ENCODE measurements at places on chromosomes 4 and X.

DNA sequence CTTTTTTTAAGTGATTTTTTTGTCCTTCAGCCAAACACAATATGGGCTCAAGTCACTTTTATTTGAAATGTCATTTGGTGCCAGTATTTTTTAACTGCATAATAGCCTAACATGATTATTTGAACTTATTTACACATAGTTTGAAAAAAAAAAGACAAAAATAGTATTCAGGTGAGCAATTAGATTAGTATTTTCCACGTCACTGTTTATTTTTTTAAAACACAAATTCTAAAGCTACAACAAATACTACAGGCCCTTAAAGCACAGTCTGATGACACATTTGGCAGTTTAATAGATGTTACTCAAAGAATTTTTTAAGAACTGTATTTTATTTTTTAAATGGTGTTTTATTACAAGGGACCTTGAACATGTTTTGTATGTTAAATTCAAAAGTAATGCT is 62.1 kb downstream of the EDNRA start:
- DNase-seq, result no peak

GRCh38 chr4:114874321-114874720 is 239.1 kb downstream of the NDST4 start:
- no peak for DNase-seq

- no peak for DNase-seq
These were observed 224.6 kb downstream of the SOWAHB start for GRCh38 chr4:76673362-76673761.

DNA sequence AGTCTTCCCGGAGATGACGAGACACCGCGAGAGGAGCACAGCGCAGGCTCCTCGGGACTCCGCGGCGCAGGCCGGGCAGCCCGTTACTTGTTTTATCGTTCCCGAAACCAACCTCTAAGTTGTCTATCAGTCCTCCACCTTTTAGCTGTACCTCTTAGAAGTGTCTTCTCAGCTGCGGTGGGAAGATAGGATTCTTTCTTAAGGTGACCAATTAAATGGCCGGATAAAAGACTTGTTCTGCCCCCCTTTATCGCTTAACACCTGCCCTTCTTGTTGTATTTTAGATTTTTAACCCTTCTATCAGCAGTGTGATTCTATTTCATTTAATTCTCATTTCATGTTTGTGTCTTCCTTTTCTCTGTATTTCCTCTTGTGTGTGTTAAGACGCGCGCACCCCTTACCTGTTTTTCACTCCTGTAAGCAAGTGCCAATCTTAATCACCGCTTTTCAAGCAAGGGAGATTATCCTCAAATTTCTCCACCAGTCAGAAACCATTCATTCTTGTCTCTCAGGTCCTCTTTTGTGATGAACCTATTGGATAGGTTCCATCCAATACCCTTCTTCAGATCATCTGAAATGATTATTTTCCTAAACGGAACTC is at the start of gene SLC9B2:
Gene SLC9B2, minus strand, starts transcription at position 15 of the 601 bp plus-strand sequence. CDS start 9,211 bp downstream, outside the sequence.
- peak; percentile 60 for DNase-seq

DNA sequence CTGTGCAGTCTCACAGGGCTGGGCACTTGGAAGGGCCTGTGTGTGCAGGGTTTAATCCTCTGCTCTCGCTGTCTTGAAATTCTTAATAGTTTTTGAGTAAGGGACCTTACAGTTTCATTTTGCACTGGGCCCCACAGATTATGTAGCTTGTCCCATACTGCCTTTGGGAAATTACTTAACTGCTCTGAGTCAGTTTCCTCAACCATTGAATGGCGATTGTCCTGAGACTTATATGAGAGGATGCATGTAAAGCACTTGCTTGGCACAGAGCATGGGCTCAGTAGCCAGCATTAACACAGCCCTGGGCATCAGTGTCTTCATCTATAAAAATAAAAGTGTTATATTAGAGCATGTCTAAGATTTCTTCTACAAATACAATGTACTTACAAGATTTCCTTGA is 55.8 kb downstream of the CLCN5 start:
- DNase-seq, result no peak

DNA sequence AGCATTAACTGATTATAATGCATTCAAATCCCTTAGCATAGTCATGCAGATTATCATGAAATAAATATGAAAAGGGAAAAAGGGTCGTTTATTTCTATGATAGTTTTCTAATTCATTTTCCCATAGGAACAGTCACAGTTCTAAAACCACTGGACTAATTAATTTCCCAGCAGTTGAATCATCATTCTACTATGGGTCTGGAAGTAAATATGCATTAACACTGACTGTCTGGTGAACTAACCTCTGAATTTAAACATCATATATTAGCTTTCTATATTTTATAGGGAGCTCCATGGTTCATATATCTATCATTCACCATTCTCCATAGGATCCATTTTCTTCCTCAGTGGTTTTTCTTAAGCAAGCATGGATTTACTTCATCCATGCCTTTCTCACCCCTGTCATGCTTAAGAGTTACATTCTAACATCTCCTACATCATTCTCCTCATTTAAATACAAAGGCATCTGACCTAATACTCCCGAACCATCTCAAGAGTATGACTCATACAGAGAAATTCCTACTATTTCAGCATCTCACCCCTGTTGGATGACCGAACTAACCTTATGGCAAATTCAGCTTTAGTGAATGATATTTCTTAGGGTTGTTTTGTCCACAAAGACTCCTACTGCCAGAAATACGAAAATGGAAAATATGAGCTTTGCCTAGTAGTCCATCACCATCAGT is 198.7 kb upstream of the ADAMTS3 start:
- DNase-seq, result no peak

DNA sequence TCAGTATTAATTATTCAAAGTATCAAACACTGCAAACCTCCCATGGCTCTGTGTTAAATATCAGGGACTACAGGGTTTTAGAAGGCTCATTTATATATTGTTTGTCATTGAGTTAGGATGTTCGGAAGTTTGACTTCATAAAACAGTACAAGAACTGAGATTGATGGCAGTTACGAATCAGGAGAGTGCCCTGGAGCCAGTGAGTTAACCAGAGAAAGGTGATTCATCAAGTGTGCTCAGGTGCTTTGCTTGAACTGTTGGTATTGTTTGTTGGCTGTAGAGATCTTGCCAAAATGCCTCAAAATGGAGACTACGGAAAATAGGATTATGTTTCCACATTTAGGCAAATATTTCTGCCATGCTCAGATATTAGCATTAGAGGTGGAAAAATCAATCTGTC is 7.5 kb upstream of the GPR101 start:
- no peak for DNase-seq

GRCh38 chr4:47704693-47705325 is 133.1 kb downstream of the CORIN start:
- DNase-seq, result peak; percentile 46

GRCh38 chr4:48906206-48907173 is at the start of gene OCIAD2:
TSS of gene OCIAD2 (minus strand) at chr4:48906774. CDS start at chr4:48904549, 2,225 bp downstream.
- DNase-seq, result no peak

DNA sequence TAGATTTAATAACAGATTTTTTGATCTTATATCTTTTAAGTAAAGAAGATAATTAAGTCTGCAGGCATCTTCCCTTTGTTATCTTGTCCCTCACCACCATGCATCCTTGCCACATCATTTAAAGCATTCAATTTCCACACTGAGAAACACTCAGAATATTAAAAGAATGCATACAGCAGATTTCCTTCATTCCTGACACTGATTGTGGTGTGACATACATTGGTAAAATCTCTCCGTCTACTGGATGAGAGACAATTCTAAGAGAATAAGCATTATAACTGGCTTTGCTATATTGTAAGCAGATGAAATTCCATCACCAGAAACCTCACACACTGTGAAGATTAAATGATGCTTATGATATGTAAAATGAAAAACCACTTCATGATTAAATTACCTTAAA is 97.4 kb upstream of the TRPC5OS start:
- DNase-seq, result no peak

DNA sequence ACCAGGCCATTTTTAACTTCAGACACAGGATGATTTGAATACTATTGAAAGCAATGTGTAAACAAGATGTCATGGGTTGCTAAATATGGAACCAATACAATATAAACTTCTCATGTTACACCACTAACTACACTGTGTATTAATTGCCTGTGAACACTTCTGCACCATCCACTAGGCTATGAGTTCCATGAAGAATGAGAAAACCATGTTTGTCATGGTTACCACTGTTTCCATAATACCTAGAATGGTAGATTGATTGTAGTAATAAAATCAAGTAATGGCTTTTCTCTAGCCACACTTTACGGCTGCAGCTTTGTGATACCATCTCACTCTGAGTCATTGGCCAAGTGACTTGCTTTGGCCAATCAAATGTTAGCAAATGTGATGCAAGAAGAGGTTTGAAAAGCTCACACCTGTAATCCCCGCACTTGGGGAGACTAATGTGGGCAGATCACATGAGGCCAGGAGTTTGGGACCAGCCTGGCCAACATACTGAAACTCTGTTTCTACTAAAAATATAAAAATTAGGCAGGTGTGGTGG is 19.9 kb upstream of the CYBB start:
- no peak for DNase-seq

GRCh38 chr4:1112174-1112820 is 1.1 kb downstream of the RNF212 start:
- DNase-seq, result no peak

GRCh38 chr4:46922205-46922604 is 13.2 kb upstream of the COX7B2 start:
- no peak for DNase-seq

DNA sequence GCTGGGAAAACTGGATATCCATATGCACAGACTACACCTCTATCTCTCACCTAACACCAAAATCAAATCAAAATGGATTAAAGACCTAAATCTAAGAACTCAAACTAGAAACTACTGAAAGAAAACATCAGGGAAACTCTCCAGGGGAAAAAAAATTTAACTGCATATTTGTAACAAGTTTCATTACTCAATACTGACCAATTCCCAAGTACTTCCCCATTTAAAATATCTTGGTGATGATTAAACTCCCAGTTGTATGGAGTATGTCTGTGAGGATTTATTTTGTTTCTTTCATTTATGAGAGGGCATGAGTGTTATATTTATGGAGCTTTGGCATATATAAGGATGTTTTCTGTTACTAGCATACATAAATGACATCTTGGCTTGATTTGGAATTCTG is 112.3 kb upstream of the IL15 start:
- no peak for DNase-seq

GRCh38 chrX:2423282-2423681 is 77.5 kb downstream of the DHRSX start:
- no peak for DNase-seq

DNA sequence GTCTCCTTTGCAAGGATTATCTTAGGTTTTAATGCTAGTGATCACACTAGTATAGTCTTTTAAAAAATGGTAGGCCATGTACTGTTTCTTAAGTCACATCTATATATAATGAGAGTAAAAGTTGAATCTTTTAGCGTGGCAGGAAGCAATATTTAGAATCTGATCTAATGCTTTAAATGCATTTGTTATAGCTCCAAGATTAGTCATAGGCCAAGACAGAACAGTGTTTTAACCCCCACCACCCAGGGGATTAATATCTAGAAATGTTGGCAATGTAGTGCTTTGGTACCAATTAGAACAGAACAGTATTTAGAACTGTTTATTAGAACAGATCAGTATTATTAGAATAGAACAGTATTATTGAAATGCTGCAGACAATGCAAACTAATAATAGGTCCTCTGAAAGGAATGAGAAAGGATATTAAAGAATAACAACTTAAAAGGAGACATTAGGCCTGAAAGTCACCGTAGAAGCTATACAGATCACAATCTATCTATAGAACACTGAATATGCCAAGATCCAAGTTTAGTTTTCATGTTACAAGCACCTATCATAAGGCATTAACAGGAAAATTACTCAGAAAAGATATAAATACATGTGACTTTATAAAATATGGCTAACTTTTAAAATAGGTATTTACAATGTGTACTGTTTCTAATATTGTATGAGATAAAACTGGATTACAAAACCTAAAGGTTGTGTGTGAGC is 146.2 kb downstream of the NPNT start:
- no peak for DNase-seq

- DNase-seq, result no peak
These were observed 24.5 kb upstream of the VEGFC start for GRCh38 chr4:176817204-176817603.

DNA sequence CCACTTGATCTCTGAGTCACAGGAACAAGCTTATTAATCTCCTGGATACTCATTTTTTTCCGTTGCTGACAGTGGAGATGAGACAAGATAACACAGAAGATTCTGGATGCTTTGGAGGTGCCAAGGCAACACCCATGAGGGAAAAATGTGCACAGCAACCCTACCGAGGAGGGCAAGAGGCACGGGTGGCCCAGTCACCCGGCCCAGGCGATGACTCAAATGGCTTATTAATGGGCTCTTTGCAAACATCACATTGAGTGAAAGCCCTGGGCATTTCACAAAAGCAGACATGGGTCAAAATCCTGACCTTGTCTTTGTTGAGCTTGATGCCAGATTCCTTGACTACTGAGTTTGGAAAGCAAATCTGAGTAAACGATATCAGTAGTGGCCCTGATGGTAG is 315.1 kb downstream of the STK32B start:
- no peak for DNase-seq

DNA sequence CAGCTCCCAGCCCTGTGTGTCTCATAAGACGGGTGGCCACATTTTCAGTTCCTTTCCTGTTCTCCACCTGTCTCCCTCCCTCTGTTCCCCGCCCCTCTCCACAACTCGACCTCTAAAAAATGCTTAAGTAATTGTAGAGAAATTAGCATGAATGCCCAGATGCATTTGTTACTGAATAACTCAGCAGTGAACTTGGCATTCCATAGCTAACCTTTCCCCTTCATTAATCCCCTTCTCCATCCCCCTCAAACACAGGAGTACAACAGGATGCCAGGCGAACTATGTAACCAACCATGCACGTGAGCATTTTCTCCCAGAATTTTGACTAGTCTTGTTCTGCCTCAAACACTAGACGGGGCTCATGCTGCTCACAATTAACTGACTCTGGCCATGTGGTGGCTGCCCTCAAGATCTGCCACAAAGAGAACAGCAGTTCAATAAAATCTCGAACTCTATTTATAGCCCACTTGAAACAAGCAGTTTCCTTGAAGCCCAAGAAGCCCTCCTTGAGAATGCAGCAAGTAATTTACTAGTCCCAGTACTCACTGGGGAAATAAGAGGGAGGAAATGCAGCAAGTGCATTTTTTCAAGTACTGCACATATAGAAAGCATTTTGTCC is 351.2 kb downstream of the ARHGAP24 start:
- DNase-seq, result peak; percentile 16

- no peak for DNase-seq
These were observed 258.4 kb downstream of the BCOR start for GRCh38 chrX:39839371-39839770.

DNA sequence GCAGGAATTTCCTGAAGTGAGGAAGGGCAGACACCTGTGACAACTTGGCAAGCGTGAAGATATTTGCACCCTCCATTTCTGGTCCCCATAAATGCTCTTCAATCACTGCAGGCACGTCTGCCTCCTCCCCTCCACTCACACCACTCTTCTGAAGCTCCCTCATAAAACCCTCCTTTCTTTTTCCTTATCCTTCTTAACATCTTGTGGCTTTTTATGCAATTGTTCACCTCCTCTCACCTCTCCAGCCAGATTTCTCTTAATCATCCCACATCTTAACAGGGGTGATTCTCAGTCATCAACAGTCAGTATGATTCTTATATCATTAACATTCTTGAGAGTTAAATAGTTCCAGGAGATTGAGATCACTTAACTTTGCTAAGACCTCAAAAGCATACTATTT is 277.4 kb downstream of the SPRY1 start:
- DNase-seq, result no peak

GRCh38 chr4:85778632-85779131 is 303.7 kb downstream of the ARHGAP24 start:
- DNase-seq, result no peak

Data from suppressor macrophage (primary cell).